ENCODE measurements at places on chromosomes 13 and 19.

- DNase-seq, result peak; percentile 54
Measured at GRCh38 chr19:54462655-54463530, 685 bp downstream of the LENG9 start.

- DNase-seq, result no peak
Measured at GRCh38 chr19:13959962-13960862, 7.9 kb downstream of the DCAF15 start.

- DNase-seq, result no peak
Measured at GRCh38 chr13:78650717-78651083, 8.3 kb downstream of the OBI1 start.

- no peak for DNase-seq
Measured at GRCh38 chr13:87131611-87132010, 539.6 kb upstream of the SLITRK5 start.

GRCh38 chr19:55304279-55304978, 20.6 kb downstream of the BRSK1 start:
- DNase-seq, result no peak

- DNase-seq, result no peak
Measured at GRCh38 chr13:33123066-33123859, 107.0 kb downstream of the KL start.

- no peak for DNase-seq
Measured at GRCh38 chr19:7739211-7739755, 7.4 kb upstream of the CLEC4G start.

GRCh38 chr13:79306650-79307049, 99.4 kb downstream of the RBM26 start:
- DNase-seq, result no peak

GRCh38 chr13:49446473-49446872, 2.4 kb downstream of the SETDB2 start:
- no peak for DNase-seq

DNA sequence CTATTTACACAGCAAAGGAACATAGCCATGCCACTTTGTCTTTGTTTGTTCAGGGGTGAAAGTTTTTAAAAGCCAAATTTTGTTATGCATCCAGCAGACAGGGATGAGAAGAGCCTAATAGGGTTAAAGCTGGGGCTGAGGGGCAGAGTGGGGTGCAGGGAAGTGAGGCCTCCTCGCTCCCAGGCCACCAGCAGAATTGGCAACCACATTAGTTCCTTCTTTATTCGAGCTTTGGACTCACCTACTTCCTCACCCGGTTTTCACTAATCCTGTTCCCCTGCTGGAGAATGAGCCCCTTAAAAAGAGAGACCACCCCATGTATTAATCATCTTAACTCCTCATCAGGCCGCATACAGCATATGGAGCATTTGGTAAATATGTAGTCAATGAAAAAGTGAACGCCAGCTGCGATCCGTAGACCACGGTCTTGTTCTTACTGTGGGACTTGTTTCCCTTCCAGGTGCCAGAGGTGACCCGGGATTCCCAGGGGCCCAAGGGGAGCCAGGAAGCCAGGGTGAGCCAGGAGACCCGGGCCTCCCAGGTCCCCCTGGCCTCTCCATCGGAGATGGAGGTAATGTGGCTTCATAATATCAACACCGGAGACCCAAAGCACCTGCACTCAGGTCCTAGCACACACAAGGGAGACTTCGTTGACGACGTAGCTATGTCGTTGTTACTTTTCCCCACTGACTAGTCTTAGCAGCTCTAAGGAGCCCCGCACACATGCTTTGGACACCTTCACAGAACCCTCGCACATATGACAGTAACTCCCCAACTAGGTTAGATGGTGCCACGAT, 112.1 kb downstream of the RAB20 start:
- DNase-seq, result no peak

DNA sequence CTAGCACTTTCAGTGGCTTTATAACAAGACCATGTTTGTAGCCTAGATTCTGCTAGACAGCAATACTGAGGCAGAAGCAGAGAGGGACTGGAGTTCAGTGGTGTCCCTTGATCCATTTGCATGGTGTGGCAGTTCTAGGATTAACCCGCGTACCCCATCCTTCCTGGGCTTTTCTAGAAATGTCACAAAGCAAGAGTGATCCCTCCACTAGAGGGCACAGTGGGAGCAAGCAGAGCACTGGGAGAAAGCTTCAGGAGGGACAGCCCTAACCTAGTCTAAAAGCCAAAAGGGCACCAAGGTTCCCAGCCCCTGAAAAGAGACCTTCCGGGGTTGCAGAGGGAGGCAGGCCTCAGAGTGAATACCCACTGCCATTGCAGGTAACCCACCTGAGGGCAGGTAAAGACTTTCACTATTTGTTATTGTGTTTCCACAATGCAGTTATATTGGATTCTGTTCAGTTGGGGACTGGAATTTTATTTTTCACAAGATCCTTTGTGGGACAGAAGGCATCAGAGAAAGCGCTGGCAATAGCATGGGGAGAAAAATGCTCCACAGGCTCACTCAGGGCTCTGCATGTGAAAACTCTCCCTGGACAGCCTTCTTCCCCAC, 170.6 kb downstream of the FLT1 start:
- DNase-seq, result peak; percentile 25

DNA sequence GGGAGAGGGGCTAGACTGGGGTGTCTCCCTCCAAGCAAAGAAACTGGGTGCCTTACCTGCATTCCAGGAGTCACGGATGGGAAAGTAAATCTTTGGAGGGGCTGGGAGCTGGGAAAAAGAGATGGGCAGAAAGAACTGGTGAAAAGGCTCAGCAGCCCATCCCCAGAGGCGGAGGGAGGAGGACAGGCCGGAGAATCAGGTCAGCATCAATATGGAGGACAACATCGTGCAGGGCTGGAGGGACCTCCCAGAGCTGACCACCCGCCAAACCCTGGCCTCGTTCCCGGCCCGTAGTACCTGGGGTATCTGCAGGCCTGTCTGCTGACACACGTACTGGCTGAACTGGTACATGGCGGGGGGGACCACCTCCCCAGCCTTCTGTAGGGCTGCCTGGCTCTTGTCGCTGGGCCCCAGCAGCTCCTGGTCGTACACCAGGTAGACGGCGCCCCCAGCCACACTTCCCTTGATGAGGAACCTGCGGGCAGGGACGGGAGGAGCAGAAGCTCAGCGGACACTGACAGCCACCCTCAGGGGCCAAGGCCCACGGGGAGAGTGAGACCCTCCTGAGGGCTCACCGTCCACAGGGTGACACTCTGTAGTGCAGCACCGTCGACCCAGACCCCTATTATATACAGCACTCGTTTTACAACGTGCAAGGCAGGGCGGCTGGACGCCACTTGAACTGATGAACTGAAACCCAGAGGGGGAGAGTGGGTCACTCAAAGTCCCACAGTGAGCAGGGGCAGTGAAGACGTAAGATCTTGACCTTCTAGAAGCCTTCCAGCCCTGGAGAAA, 830 bp downstream of the MICOS13 start:
- no peak for DNase-seq

GRCh38 chr13:60887711-60888110, 490.7 kb downstream of the TDRD3 start:
- DNase-seq, result no peak

GRCh38 chr19:5048091-5048726, 79.3 kb downstream of the KDM4B start:
- peak; percentile 42 for DNase-seq

DNA sequence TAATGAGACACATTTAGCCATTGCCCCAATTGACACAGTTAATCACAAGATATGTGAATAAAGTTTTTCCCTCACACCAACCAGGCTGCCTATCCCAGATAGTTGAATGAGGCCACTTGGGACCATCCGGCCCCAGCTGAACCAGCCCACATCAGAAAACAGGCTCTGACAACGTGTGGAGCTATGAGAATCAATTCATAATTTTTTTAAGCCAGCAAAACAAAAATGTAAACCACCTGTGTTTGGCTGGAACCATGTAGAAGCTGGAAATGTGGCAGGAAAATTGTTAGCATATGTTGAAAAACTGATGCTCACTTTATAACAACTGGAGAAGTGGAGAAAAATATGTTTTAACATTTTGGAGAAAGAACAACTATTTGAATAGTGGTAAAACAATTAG, 1161.3 kb downstream of the SLITRK1 start:
- DNase-seq, result no peak

GRCh38 chr19:46639358-46640182, 3.6 kb upstream of the GNG8 start:
- no peak for DNase-seq

Measured in effector CD4-positive, alpha-beta T cell (primary cell).